ENCODE measurements at places on chromosomes 12 and 14. TPM values are rescaled to one million over a fixed set of nuclear protein-coding genes. Genes with fewer than 3 reads are reported as not detected.

The ACOT4 gene
- total RNA-seq: 6.4 TPM

- no peak for DNase-seq
- no peaks in the 10 kb centered on the region for H3K27me3 ChIP-seq
- H3K4me1 ChIP-seq: no peaks in the 10 kb centered on the region
- H3K4me3 ChIP-seq: no peak overlapping the region
- H3K27ac ChIP-seq: no peak overlapping the region
These were observed 123.0 kb downstream of the GLT1D1 start for GRCh38 chr12:128976120-128976738.

- H3K27me3 ChIP-seq: no peaks in the 10 kb centered on the region
- H3K36me3 ChIP-seq: no peaks in the 10 kb centered on the region
- peaks cover 12% of the 10 kb centered on the region for H3K4me1 ChIP-seq
- no peak for DNase-seq
These were observed 396.6 kb downstream of the NRXN3 start for GRCh38 chr14:78566859-78567172.

GRCh38 chr12:122999986-123000420 is 19.5 kb downstream of the ARL6IP4 start:
- no peaks in the 10 kb centered on the region for H3K4me1 ChIP-seq
- no peaks in the 10 kb centered on the region for H3K27me3 ChIP-seq
- H3K27ac ChIP-seq: no peak overlapping the region
- DNase-seq: no peak

GRCh38 chr12:45928309-45928708 is 62.1 kb downstream of the SCAF11 start:
- H3K27ac ChIP-seq: no peak overlapping the region
- peaks cover 6% of the 10 kb centered on the region for H3K36me3 ChIP-seq
- no peak overlapping the region for H3K4me3 ChIP-seq
- no peaks in the 10 kb centered on the region for H3K4me1 ChIP-seq
- DNase-seq: no peak

Data from upper lobe of left lung (tissue), 6 donors.